ENCODE measurements at places on chromosomes 1 and 21.

- H3K4me1 ChIP-seq: peaks cover 36% of the 10 kb centered on the region
- H3K27ac ChIP-seq: peak overlapping the region; percentile 87
- no peak overlapping the region for H3K4me3 ChIP-seq
- DNase-seq: no peak
- no peaks in the 10 kb centered on the region for H3K27me3 ChIP-seq
Observed at GRCh38 chr1:17569200-17570139, 30.0 kb downstream of the ARHGEF10L start.

- H3K27me3 ChIP-seq: no peaks in the 10 kb centered on the region
- no peak overlapping the region for H3K27ac ChIP-seq
- no peaks in the 10 kb centered on the region for H3K36me3 ChIP-seq
- H3K4me1 ChIP-seq: no peaks in the 10 kb centered on the region
Observed at GRCh38 chr21:44392916-44393315, 39.5 kb downstream of the TRPM2 start.

DNA sequence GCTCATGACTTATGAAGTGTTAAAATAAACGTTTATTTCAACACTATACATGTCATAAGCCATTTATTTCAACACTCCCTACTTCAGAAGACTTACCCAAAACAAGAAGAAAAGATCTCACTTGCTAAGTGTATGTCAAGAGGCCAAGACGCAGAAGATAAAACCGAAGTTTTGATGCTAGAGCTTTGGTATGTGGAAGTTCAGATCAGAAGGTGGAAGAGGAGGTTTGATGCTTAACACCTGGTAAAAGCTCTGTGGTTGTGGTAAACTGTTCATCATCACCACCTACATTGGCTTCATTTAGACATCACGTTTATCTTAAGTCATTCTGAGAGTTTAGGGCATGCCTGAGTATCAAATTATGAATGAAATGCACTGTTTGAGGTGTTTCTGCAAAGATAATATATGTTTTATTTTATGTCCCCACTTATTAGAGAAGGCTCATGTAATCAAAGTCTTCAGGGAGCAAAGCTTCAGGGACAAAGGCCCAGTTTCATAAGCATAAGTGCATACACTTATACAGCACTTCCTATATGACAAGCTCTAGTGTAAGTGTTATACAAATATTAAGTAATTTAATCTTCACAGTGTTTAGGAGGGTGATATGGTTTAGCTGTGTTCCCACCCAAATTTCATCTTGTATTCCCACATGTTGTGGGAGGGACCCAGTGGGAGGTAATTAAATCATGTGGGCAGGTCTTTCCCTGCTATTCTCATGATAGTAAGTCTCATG is 533.3 kb downstream of the PTBP2 start:
- H3K4me1 ChIP-seq: peaks cover 16% of the 10 kb centered on the region
- H3K36me3 ChIP-seq: peaks cover 7% of the 10 kb centered on the region
- no peak overlapping the region for H3K4me3 ChIP-seq
- no peaks in the 10 kb centered on the region for H3K27me3 ChIP-seq

DNA sequence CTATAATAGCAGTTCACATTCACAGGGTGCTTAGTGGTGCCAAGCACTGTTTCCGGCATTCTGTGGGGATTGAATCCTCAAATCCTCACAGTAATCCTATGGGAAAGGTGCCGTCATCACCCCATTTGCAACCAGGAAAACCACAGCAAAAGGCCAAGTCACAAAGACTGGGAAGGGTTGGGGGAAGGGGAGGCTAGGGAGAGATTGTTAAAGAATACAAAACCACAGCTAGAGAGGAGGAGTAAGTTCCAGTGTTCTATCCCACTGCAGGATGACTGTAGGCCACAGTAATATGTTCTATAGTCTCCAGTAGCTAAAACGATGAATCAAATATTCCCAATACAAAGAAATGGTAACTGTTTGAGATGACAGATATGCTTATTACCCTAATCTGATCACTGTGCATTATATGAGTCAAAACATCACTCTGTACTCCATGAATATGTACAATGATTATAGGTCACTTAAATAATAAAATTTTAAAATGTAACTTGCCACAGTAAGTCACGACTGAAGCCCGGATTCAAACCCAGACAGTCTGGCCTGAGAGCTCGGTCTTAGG is 256.8 kb downstream of the TOMM20 start:
- H3K27ac ChIP-seq: no peak overlapping the region
- no peaks in the 10 kb centered on the region for H3K36me3 ChIP-seq

GRCh38 chr1:161196521-161197451 is 2.1 kb downstream of the ADAMTS4 start:
- H3K27me3 ChIP-seq: no peaks in the 10 kb centered on the region
- DNase-seq: no peak
- peak overlapping the region; percentile 9 for H3K4me3 ChIP-seq
- no peak overlapping the region for H3K27ac ChIP-seq

DNA sequence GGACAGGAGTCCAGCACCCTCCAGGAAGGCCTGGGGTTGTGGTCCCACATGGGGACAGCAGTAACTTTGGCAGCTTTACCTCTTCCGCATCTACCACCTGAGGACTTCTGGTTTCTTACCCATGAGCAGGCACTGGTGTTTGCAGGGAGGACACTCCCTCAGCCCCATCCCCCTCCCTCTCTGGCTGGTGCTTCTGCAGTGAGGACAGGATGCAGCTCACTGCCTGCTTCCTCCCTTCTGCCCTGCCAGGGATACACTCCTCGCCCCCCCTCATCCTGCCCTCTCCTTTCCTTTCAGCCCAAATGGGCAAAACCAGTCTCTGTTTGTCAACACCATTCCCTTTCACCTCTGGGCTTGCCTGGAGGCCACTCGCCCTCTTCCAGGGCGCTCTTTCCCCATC is 62.4 kb downstream of the KIRREL1 start:
- no peak overlapping the region for H3K4me3 ChIP-seq
- no peaks in the 10 kb centered on the region for H3K27me3 ChIP-seq
- H3K4me1 ChIP-seq: peaks cover 9% of the 10 kb centered on the region
- H3K27ac ChIP-seq: no peak overlapping the region
- DNase-seq: peak; percentile 39

All from left lung (tissue), 14 donors.